Naive thymus-derived CD8-positive, alpha-beta T cell (primary cell): ENCODE measurements at places on chromosomes 6 and 20. TPM values are rescaled to one million over a fixed set of nuclear protein-coding genes. Genes with fewer than 3 reads are reported as not detected.

DNA sequence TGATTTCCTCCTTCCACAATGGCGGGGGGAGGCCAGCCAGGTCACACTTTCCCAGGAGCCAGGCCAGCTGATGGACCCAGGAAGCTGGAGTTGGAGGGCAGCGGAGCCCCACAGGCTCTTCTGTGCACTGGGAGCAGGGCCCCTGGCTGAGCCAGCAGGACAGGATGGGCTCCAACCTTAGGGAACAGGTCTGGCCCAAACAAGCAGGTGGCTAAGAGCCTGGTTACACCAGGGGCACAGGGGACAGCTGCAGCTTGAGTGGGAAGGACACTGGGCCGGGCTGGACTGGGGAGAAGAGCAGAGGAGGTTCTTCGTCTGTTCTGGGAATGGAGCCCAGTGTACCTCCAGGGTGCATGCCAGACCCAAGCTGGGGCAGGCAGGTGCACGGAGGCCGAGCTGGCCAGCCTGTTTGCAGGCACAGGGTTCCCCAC is 102.3 kb downstream of the DLL1 start:
- DNase-seq, result no peak
- H3K4me1 ChIP-seq, result no peaks in the 10 kb centered on the region
- no peak overlapping the region for H3K27ac ChIP-seq
- no peaks in the 10 kb centered on the region for H3K27me3 ChIP-seq
- no peak overlapping the region for H3K4me3 ChIP-seq

GRCh38 chr20:24993337-24994185 is 1.0 kb upstream of the APMAP start:
- H3K27ac ChIP-seq, result peak overlapping the region; percentile 93
- DNase-seq, result no peak
- H3K36me3 ChIP-seq, result no peaks in the 10 kb centered on the region

DNA sequence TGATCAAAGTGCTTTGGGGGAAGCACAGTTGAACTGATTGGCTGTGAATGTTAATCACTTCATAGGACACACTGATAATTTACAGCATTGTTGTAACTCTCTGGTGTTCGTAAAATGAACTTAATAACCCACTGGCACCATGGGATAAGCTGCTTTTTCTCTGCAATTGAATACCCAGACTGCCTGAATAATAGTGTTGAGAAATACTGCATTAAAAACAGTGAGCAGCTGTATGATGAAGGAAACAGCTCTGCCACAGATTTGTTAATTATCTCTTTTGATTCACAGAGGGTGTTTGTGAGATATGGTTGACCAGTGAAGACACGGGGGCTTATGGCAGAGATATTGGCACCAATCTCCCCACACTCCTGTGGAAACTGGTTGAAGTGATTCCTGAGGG is 420.9 kb downstream of the CDKAL1 start:
- H3K4me1 ChIP-seq, result no peaks in the 10 kb centered on the region
- H3K27me3 ChIP-seq, result no peaks in the 10 kb centered on the region
- H3K36me3 ChIP-seq, result peaks cover 48% of the 10 kb centered on the region
- H3K4me3 ChIP-seq, result no peak overlapping the region

GRCh38 chr6:11414176-11414963 is 123.2 kb upstream of the TMEM170B start:
- no peaks in the 10 kb centered on the region for H3K36me3 ChIP-seq
- no peaks in the 10 kb centered on the region for H3K4me1 ChIP-seq
- no peak overlapping the region for H3K27ac ChIP-seq
- no peak overlapping the region for H3K4me3 ChIP-seq

The PEX7 gene
- 5.8 TPM for total RNA-seq

The RNF8 gene
- total RNA-seq, result 17.2 TPM

- DNase-seq, result no peak
- H3K4me3 ChIP-seq, result no peak overlapping the region
- H3K27me3 ChIP-seq, result no peaks in the 10 kb centered on the region
- no peaks in the 10 kb centered on the region for H3K4me1 ChIP-seq
- no peaks in the 10 kb centered on the region for H3K36me3 ChIP-seq
These were observed 119.1 kb upstream of the ADGRF1 start for GRCh38 chr6:47161176-47161687.

GRCh38 chr20:56924292-56925081 is 295.4 kb downstream of the TFAP2C start:
- H3K4me1 ChIP-seq, result peaks cover 10% of the 10 kb centered on the region
- H3K27me3 ChIP-seq, result peaks cover 43% of the 10 kb centered on the region
- DNase-seq, result no peak
- H3K4me3 ChIP-seq, result no peak overlapping the region
- no peak overlapping the region for H3K27ac ChIP-seq

- peaks cover 7% of the 10 kb centered on the region for H3K4me1 ChIP-seq
- DNase-seq, result no peak
- no peak overlapping the region for H3K4me3 ChIP-seq
- no peak overlapping the region for H3K27ac ChIP-seq
- no peaks in the 10 kb centered on the region for H3K27me3 ChIP-seq
These were observed 46.9 kb upstream of the NAA20 start for GRCh38 chr20:19970256-19970765.

The C20orf96 gene
- total RNA-seq, result 4.7 TPM

DNA sequence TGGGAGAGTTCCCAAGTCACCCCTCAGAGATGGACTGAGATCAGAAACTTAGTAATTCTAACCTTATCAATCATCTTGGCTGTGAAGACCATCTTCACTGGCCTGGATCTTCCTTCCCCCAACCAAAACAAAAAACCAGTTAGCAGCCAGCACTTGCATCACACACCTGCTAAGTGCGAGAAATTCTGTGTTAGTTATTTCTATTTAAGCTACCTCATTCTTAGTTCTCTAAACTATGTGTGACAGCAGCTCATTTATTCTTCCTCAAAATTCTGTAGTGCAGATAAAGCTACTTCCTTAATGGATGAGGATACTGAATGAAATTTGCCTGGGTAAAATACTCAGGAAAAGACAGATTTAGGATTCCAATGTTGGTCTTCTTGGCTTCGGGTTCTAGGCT is 18.2 kb upstream of the TAGAP start:
- DNase-seq, result no peak
- peak overlapping the region; percentile 69 for H3K4me3 ChIP-seq
- peaks cover 96% of the 10 kb centered on the region for H3K4me1 ChIP-seq
- no peaks in the 10 kb centered on the region for H3K36me3 ChIP-seq

GRCh38 chr6:82645536-82646230 is 282.1 kb downstream of the TPBG start:
- no peaks in the 10 kb centered on the region for H3K27me3 ChIP-seq
- H3K27ac ChIP-seq, result no peak overlapping the region
- no peaks in the 10 kb centered on the region for H3K4me1 ChIP-seq

DNA sequence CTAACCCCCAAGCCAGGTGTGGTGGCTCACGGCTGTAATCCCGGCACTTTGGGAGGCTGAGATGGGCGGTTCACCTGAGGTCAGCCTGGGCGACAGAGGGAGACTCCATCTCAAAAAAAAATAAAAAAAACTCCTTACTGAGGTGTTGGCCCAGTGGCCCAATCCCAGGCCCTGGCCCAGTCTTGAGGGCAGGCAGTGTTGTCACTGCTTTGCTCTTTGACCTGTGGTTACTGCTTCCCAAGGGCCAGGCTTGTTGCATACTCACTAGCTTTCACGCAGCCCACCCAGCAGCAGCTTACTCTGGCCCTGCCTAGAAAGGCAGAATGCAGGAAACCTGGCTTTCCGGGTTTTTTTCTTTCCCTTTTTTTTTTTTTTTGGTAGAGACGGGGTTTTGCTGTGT is 13.2 kb downstream of the CNPY3 start:
- no peaks in the 10 kb centered on the region for H3K27me3 ChIP-seq
- no peak for DNase-seq
- H3K36me3 ChIP-seq, result no peaks in the 10 kb centered on the region
- no peak overlapping the region for H3K27ac ChIP-seq
- H3K4me1 ChIP-seq, result peaks cover 5% of the 10 kb centered on the region

- DNase-seq, result no peak
- H3K27ac ChIP-seq, result no peak overlapping the region
- no peaks in the 10 kb centered on the region for H3K27me3 ChIP-seq
- no peaks in the 10 kb centered on the region for H3K4me1 ChIP-seq
These were observed 531.8 kb upstream of the EYS start for GRCh38 chr6:66238851-66239250.

The SLC22A1 gene
- 1.5 TPM for total RNA-seq

The CYP24A1 gene
- not detected for total RNA-seq

The SRPK1 gene
- total RNA-seq, result 48.0 TPM

DNA sequence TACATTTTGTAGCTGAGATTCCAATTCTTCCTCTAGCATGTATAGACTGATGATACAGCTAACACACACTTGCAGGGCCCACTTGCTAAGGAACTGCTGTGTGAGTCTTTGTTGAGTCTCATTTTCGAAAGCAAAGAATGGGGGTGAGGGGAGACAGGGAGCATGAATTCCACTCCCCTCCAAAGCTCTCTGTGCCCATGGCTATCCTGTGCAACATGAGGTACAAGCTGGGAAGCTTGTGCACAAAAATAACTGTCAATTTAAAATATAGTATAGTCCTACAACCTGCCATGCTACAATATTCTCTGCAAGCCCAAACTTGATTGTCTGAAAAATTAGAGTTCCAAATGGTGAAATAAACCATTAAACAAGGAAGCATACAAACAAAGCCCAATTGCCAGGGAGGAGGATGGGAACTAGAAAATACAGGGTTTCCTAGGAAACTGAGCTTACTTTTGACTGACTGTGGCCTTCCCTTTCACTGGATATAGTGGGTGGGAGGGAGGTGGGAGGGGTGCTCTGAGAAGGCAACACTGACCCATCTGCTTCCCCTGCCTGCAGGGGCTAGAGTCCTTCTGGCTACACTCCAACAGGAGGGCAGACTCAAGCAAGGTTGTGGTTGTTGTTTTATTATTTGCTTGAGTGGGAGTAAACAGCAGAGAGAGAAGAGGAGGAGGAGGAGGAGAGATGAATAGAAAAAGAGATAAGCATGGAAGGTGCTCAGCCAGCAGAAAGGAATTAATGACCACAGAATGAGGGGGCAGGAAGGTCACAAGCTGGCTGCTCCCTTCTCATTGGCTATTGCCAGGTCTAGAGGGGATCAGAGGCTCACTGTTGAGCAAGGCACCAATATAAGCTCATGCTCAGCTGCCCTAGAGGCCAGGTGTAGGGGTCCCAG is 84.6 kb downstream of the FYN start:
- no peaks in the 10 kb centered on the region for H3K27me3 ChIP-seq
- no peak overlapping the region for H3K4me3 ChIP-seq

The SLCO4A1 gene
- total RNA-seq, result 1.4 TPM

DNA sequence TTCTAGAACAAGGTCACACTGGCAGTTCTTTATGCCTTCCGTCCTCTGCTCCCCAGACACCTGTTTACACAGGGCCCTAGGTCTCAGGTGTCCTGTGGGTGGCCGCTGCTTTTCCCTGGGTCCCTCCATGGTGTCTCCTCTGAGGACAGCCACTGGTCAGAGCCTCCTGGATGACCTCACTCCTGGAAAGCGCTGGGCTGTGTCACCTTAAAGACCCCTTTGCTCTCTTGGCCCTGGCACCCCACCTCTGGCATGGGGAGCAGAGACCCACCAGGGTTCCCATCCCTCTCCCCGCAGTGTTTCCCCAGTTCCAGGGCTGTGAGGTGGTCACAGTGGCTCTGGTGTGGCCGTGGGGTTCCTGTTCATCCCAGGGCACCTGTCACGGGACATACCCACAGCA is 33.9 kb downstream of the NTSR1 start:
- H3K4me3 ChIP-seq, result no peak overlapping the region
- H3K27me3 ChIP-seq, result peaks cover 4% of the 10 kb centered on the region
- peaks cover 28% of the 10 kb centered on the region for H3K4me1 ChIP-seq
- no peak overlapping the region for H3K27ac ChIP-seq

The SSTR4 gene
- not detected for total RNA-seq

- H3K4me3 ChIP-seq, result no peak overlapping the region
- no peak overlapping the region for H3K27ac ChIP-seq
These were observed 248.8 kb downstream of the ERMARD start for GRCh38 chr6:170000071-170000843.

- no peaks in the 10 kb centered on the region for H3K4me1 ChIP-seq
- no peak overlapping the region for H3K27ac ChIP-seq
- no peak for DNase-seq
- peaks cover 21% of the 10 kb centered on the region for H3K27me3 ChIP-seq
- no peak overlapping the region for H3K4me3 ChIP-seq
These were observed 9.7 kb downstream of the IL17A start for GRCh38 chr6:52195886-52196285.

- H3K27ac ChIP-seq, result peak overlapping the region; percentile 63
- H3K27me3 ChIP-seq, result peaks cover 68% of the 10 kb centered on the region
- no peak for DNase-seq
These were observed 33.4 kb downstream of the PRDM1 start for GRCh38 chr6:106119546-106119945.

DNA sequence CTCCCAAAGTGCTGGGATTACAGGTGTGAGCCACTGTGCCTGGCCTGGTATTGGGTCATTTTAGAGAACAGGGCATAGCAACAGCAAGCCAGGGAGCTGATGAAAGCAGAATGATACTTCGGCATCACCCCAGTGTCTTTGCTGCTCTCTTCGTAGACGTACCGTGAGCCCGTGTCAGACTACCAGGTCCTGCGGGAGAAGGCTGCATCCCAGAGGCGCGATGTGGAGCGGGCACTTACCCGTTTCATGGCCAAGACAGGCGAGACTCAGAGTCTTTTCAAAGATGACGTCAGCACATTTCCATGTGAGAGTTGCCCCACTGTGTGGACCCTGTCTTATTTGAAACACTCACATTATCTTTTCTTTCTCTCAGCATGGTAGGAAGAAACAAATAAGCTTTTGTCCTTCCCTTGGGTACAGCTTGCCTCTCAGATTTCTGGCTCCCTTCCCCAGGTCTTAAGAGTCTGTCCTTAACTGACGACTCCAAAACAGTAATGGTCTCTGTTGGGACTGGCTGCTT is 15.9 kb downstream of the TAF8 start:
- H3K27ac ChIP-seq, result no peak overlapping the region
- H3K27me3 ChIP-seq, result no peaks in the 10 kb centered on the region
- no peaks in the 10 kb centered on the region for H3K4me1 ChIP-seq
- no peak overlapping the region for H3K4me3 ChIP-seq
- DNase-seq, result no peak

The MUCL3 gene
- not detected for total RNA-seq

- no peaks in the 10 kb centered on the region for H3K4me1 ChIP-seq
- no peak overlapping the region for H3K27ac ChIP-seq
- DNase-seq, result no peak
- H3K36me3 ChIP-seq, result no peaks in the 10 kb centered on the region
- no peak overlapping the region for H3K4me3 ChIP-seq
These were observed 234.2 kb upstream of the SULF2 start for GRCh38 chr20:48019496-48019895.

- H3K4me3 ChIP-seq, result no peak overlapping the region
- no peaks in the 10 kb centered on the region for H3K4me1 ChIP-seq
- DNase-seq, result no peak
- H3K36me3 ChIP-seq, result no peaks in the 10 kb centered on the region
These were observed 24.5 kb upstream of the CARMIL1 start for GRCh38 chr6:25254671-25255070.

The DHX35 gene
- 12.5 TPM for total RNA-seq

The WASF1 gene
- total RNA-seq, result 2.7 TPM

DNA sequence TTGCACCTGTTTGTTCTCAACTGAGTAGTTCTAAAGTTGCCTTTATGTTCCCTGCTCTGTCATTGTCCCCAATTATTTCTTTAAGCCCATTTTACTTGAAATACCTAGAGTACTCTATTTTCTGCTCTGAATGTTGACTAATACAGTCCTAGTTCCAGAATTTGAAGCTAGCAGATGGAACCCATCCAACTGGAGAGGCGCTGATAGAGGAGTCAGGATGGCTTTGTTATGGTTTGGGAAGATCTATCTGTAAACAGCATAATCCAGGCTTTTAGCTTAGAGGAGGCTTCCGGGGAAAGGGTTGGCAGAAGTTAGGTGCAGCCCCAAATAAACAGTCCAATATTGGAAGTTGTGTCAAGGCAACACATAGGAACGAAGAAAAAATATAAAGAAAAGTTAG is 927.7 kb downstream of the TFAP2A start:
- H3K36me3 ChIP-seq, result no peaks in the 10 kb centered on the region
- H3K27ac ChIP-seq, result no peak overlapping the region
- H3K27me3 ChIP-seq, result no peaks in the 10 kb centered on the region
- DNase-seq, result no peak
- no peaks in the 10 kb centered on the region for H3K4me1 ChIP-seq
